Neural progenitor cell (in vitro differentiated cells): ENCODE measurements at places on chromosomes 6 and 20.

- peak; percentile 23 for DNase-seq
Observed at GRCh38 chr6:136324686-136325380, 35.2 kb upstream of the BCLAF1 start.

- no peak for DNase-seq
Observed at GRCh38 chr6:92114091-92114675, 1305.2 kb downstream of the EPHA7 start.

- DNase-seq: peak; percentile 61
Observed at GRCh38 chr6:10030942-10031537, 383.8 kb downstream of the TFAP2A start.

DNA sequence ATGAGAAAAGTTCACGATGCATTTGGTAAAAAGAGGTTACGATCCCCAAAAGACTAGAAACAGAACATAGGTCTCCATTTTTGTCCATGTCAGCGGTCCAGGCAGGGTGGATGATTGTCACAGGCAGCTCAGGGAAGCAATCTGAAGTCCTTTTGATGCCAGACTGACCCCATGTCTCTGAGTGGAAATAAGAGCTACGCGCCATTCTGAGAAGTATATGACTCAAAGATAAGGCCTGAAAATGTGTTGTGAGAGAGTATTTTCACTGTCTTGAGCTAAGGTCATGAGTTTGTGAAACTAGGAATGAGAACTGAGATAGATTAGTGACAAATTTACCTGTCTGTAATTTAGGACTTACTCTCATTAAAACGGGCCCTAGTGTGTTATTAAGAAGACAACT is 69.5 kb downstream of the LYRM4 start:
- DNase-seq: no peak
